ENCODE measurements at places on chromosomes 6 and 20.

GRCh38 chr6:4776493-4777393 is 539 bp downstream of the CDYL start:
- DNase-seq = peak; percentile 42

DNA sequence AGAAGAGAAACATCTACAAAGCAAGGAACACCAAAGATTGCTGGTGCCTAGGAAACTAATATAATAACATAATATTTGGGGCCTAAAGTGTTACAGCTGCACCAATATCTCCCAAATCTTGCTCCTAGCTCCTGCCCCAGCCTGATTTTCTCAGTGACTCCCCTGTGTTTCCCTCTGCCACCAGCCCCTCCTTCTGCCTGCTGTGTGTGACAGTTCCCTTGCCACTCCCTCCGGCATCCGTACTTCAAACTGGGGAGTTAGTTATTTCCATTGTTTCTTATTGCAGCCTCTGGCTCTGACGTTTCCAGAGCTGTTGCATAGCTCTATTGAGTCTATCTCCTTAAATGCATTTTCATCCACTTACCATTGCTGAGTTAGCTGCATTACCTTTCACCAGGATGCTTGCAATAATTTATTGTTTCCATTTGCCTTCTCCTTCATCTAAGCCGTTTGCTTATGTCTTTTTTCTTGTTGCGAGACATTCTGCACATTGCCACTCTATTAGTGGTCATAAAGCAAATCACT is 43.1 kb downstream of the ESR1 start:
- DNase-seq = no peak

GRCh38 chr6:81383472-81383871 is 369.0 kb downstream of the TENT5A start:
- no peak for DNase-seq

DNA sequence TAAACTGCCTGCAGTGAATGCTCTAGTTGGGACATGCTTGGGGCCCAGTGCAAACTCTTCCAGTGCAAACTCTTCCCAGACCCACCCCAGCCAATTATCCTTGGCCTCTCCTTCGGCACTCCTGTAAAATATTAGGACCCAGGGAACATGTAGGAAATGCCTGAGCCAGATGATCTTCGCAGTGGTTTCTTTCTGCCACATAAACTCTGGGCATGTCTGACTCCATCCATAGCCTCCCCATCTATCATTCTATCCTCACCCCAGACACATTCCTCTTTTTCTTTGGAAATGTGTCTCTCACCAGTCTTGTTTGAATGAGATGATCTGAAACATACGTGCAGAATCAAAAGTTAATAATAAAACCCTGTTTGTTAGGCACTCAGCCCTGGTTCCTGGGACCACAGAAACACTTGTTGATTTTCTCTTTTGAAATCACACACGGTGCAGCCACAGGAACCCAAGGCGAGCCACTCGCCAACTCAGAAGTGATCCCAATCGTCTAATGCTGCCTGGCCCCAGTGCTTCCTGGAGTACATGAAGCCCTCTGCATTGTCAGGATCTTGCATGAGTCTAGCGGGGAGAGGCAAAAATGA is 108.9 kb upstream of the CST7 start:
- no peak for DNase-seq

DNA sequence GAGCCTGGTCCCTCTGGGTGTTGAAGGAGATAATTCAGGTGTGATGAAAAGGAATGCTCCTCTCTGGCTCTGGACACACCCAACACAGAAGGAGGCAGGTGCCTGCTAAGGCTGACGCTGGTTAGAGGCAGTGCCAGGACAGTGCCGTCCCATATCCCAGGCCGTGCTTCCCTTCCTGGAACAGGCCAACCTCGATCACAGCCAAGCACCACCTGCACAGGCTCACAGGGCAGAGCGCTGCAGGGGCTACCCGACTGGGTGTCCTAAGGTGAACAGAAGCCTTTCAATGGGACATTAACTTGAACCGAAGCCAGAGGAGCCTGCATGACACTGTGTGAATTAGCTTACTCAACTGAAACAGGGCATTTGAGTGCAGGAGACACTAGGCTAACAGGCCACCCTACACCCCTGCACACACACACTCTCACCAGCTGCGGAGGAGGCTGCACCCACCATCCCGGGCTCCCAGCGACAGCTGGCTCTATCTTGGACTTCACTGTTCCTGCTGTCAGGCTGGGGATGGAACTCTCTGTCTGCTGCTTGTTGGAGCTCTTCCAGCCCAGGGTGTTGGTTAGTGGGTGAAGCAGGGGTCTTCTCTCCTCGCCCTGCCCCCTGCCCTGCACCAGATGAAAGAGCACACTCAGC is 347.2 kb downstream of the TAF4 start:
- no peak for DNase-seq

DNA sequence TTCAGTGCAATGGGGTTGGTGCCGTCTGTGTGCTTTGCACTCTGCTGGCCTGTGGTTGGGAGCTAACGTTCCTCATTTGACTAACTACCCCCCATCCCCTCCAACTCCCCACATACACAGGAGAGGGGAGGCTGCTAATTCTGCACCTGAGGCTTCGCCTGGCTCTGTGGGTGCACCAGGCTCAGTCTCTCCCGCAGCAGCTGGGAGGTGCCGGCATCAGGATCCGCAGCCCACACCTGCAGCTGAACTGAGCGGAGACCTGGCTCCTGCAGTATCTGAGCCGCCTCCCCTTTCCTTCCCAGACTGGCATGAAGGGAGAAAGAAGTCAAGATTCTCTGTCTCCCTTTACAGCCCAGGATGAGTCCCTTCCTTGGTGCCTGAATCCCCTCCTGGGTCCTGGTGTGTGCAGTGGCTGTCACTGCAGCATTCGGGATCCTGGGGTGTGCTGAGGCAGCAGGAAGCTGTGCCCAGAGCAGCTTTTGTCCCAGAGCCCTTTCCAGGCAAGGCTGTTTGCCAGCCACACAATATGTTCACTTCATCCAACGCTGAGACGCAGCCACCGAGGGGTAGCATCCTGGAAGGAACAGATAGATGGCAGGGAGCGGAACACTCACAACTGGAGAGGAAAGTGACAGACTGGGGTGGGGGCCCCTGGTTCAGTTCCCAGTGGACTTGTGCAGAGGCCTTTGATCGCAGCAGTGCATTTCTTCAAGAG is 70.2 kb downstream of the CDH4 start:
- DNase-seq = no peak

DNA sequence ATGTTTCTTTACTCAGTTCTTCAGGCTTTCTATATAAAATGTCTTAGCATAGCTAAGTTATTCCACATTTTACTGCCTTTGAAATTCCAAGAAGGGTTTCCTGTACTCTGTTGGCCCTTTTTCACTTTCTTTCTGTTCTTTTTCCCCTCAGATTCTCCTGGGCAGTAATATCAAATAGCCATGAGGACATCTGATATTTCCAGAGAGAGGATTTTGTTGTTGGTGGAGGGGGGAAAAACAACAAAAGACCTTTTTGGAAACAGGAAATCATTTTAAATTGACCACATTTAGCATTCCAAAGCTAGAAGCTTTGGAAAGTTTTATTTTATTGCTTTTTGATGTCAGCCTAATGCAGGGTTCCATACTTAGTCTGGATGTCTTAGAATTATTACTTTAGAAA is 445.4 kb downstream of the GJA1 start:
- no peak for DNase-seq

DNA sequence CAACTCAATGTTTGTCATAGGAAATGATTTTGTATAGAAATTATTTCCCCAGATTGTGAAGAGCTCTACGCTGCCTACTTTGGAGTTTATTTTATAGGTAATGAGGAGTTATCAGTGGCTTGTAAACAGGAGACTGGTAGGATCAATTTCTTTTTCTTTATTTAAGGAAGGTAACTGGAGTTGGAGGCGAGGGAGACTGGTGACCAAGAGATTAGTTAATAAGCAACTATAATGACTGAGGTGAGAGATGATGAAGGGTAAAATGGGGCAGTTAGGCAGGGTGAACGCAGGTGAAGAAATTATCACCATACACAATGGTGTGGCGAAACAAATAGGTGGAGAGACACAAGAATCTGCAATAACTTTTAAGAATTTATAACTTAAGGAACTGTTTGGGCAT is 100.2 kb downstream of the PRKN start:
- DNase-seq = no peak

DNA sequence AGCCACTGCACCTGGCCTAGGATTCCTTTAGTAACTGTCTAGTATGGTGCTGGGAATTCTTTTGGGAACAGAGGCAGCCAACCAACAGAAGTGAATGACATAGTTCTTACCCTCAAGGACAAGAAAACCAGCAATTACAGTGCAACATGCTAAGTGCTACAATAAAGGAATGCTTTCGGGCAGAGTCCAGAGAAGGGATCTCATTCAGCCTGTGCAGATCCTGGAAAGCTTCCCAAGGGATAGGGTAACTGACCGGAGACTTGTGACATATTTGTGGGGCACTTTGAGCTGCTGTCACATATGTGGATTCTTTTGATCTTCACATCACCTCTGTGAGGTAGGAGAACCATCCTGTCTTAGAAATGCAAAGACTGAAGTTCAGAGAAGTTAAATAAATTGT is 46.8 kb downstream of the C6orf15 start:
- no peak for DNase-seq

DNA sequence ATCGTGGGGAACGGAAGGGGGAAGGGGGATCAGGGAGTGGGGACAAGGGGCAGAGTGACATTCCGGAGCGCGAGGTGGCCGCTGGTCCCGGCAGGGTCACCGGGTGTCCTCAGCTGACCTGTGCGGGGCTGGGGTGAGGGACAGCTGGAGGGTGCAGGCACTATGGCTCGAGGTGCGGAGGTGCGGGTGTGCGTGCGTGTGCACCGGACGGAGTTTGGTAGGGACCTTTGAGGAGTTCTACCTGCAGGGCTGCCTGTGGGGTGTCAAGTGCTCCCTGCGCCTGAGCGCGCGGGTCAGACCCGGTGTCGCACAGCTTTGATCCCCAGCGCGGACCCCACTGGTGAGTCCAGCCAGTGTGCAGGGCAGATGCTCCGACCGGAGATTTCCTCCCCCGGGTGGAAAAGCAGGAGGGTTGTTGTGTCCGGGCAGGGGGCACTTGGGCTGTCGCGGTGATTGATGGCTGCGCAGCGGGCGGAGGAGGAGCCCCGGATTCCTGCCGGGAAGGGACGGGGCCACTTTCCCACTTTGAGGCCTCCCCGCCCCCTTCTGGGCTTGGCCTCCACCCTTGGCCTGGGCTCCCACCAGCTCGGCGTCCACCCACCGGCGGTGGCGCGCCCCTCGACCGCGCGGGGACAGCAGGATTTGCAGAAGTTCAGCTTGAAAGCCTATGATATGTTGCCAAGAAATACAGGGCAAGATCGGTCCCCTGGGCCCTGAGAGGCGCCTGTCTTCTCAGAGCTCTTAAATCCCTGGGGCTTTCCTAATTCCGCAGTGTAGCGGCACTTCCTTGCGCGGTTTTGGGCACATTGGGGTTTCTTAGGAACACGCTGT is 658 bp downstream of the RIN2 start:
- no peak for DNase-seq

DNA sequence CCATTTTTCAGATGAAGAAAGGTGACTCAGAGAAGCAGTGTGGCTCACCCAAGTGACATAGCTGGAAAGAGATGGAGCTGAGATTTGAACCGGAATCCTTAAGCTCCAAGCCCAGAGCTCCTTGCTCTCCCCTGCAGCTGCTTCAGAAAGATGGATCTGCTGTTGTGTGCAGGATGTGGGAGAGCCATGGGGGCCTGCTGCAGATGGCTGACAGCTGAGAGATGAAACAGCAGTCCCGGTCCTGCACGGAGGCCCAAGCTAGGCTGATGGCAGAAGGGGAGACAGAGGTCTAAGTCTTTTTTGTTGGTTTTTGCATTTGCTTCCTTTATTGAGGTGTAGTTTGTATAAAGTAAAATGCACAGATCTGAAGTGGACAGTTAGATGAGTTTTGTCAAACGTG is 69.8 kb upstream of the FOXP4 start:
- no peak for DNase-seq

DNA sequence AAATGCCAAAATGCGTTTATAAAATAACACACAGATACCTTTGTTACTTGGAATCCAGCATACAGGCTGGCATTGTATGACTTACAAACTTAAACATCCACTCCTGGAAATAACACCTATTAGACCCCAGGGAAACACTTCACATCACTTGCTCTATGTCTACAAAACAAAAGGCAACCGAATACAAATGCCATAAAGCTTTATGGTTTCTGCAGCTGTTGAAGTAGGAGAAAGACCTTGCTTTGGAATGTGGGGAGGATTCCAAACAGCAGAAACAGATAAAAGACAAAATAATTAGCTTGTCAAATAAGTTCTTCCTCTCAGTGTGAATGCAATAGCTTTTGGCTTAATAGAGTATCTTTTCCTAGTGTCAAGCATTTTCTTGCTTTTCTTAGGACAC is 9.8 kb upstream of the AMD1 start:
- DNase-seq = no peak

GRCh38 chr20:19977373-19977770 is 39.8 kb upstream of the NAA20 start:
- DNase-seq = no peak

GRCh38 chr20:3798373-3798768 is 2.3 kb downstream of the CDC25B start:
- no peak for DNase-seq

DNA sequence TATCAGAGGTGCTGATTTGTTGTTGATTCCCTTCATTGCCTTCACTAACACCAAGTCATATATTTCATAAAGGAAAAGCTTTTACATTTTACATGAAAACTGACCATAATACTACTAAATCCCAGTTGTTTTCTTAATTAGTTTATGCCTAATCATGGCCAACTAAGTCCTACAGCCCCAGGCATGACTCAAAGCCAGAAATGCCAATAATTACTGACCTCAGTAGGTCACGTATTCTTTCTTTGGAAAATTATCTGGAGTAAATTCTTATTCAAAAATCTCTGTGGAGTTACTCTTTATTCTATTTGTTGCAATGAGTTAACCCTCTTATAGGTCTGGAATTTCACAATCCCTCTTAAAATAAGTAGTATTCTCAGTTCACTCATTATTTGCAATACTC is 13.5 kb upstream of the MYB start:
- DNase-seq = no peak

DNA sequence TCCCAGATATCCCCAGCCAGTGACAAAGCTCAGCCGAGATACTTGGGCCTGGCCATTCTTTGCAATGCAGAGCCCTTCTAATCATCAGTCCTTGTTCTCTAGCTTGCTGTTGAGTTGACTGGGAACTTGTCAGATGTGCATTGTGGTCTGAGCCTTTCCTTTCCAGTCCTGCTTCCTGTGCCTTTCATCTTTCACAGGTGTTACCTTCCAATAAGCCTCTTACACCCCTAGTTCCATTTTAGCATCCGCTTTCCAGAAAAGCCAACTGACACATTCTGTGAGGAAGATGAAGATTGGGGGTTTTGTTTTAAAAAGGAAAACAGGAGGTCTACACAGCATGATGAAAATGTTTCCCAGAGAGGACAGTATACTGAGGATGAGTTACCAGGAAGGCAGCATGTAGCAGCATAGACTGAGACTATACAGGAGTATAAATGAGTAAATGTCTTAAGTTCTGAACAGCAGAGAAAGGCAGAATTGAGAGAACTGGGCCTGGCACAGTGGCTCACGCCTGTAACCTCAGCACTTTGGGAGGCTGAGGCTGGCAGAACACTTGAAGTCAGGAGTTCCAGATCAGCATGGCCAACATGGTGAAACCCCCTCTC is 5.6 kb upstream of the CEP85L start:
- DNase-seq = no peak
